ENCODE measurements at places on chromosomes 4 and X.

GRCh38 chr4:168699224-168699878, 202.5 kb downstream of the PALLD start:
- DNase-seq: no peak

DNA sequence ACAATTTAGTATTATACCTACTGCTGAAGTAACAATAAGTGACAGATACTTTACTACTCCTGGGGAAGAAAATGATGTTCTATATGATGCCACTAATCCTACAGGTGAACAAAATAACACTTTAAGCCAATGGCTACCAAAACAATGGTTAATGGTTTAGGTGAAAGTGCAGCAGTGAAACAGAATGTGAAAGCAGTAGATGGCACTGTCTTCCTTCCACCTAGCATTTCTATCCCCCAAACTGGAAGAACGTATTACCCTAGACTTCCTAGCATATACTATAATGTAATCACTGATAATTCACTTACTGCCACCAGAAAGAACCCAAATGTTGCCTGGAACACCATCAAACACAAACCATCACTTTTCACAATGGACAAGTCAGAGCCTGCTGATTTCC, 18.9 kb upstream of the CABS1 start:
- DNase-seq: no peak

DNA sequence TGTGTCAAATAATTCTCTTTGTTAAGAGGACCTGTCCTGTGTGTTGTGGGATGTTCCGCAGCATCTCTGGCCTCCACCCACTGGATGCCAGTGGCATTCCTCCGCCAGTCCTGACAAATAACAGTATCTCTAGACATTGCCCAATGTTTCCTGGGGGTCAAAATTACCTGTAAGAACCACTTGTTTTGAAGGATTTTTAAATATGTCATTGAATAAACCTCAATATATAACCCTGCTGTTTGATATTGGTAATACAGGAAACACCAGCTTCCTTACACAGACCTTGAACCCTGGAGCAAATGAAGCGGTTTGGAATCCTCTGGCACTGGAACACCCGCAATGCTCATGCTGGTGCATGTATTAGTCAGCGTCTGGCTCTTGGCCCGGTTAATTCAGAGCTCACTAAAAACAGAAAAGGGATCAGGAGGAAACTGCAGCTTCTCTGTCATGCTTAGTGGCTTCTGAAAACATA, 101.3 kb downstream of the TBL1X start:
- DNase-seq: peak; percentile 37

GRCh38 chrX:130097507-130098209, 12.6 kb downstream of the ELF4 start:
- no peak for DNase-seq

DNA sequence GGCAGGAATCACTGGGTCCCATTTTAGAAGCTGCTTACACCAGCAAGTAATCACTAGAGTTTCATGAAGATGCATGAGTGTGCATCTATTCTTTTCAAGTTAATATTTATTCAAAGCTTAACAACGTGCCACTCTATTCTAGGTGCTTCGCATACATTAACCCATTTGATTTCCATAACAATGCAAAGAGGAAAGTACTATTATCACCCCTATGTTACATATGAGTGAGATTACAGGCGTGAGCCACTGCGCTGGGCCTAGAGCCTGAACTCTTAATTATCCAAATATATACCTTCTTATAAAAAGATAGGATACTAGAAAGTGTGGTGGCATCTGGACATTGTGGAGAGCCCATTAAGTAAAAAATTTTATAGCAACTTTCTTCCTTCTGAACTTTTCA, 65.4 kb downstream of the CXCL13 start:
- no peak for DNase-seq

DNA sequence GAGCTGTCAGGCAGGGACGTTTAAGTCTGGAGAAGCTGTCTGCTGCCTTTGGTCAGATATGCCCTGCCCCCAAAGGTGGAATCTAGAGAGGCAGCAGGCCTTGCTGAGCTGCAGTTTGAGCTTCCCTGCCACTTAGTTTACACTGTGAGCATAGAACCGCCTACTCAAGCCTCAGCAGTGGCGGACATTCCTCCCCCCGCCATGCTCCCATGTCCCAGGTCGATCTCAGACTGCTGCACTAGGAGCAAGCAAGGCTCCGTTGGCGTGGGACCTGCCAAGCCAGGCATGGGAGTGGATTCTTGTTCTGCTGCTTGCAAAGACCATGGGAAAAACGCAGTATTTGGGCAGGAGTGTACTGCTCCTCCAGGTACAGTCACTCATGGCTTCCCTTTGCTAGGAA, 24.3 kb downstream of the PLK4 start:
- no peak for DNase-seq

DNA sequence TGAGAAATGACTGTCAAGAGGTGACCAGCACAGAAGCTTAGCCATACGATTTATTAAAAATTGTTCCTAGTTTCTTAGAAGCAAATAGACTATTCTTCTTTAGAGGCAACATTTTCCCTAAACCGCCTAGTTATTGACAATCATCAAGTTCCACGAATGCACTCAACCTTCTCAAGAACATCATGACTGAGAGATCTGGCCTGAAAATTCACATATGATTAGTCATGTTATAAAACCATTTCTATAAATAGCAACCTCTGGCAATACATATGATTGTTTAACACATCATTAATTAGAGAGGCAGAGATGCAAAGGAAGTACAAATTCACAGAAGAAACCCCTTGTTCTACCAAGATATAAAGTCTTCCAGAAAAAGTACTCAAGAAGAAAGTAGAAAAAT, 6.7 kb downstream of the NUP62CL start:
- no peak for DNase-seq

DNA sequence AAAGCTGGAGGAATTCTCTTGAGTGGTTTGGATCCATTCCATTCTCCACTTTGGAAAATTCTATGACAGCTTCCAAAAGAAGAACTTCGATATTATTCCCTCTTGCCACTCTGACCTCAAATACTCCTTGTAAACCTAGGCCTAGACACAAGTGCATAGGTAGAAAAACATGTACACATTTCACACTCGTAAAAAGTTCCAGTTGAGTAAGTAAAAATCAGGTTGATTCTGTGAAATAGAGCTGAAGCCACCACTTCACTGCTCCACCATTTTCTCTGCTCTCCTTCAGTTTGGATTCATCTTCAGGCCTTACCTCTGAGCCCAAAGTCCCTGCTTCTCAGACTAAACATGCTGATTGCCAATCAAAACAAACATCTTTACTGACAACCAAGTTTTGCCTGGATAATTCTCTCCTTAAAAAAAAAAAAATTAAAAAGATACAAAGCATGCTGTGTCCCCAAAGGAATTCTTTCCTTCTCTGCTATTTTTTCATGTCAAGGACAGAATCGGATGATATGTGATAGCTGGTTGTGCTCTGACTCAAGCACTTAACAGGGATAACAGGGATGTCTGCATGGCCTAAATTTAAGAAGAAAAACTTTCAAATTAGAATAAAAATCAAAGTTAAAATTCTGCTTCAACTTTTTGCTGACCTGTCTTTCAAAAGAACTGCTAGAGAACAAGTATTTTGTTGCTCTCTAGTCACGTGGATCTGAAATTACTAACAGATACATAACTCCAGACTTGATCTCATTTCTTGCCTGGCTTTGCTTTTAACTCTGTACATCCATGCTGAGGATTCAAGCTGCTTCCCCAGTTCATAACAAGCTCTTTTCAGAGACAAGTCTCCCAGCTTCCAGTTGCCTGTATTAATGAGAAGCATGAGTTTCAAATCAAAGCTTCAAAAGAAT, 420.9 kb upstream of the INTU start:
- DNase-seq: no peak

- no peak for DNase-seq
These were observed 56.0 kb upstream of the STPG2 start for GRCh38 chr4:98199247-98199646.

DNA sequence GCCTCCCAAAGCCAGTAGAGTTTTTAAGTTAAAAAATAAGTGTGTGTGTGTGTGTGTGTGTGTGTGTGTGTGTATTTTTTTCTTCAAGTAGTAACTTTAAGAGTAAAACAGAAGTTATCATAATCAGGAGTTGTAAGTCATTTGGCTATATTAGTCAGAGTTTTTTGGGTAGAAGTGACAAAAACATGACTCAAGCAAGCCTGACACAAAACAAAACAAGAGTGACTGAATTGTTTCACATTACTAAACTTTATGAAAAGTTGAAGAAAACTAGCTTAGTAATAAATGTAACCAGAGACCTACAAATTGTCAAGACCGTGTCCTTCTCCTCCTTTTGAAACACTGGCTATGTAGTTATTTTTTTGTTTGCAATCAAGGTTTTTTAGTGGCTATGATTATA, 738.0 kb upstream of the PITX2 start:
- DNase-seq: peak; percentile 22

GRCh38 chr4:173233857-173234256, 65.2 kb downstream of the GALNT7 start:
- no peak for DNase-seq

GRCh38 chr4:103012551-103012950, 7.0 kb downstream of the SLC9B1 start:
- DNase-seq: no peak

DNA sequence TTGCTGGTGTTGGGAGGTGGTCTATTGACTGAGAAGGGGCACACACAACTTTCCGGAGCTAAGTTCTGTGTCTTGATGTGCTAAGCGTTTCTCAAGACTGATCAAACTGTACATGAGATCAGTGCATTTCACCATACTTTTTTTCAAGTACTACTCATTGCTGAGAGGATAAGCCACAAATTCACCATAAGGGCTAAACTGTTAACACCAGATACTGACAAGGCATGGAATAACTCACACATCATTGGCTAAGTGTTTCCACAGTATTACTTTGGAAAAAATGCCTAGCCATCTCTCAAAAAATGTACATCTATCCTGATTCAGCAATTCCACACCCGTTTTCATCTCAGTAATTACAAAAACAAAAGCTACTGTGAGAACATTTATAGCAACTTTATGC, 13.0 kb downstream of the RBMX start:
- DNase-seq: peak; percentile 26

DNA sequence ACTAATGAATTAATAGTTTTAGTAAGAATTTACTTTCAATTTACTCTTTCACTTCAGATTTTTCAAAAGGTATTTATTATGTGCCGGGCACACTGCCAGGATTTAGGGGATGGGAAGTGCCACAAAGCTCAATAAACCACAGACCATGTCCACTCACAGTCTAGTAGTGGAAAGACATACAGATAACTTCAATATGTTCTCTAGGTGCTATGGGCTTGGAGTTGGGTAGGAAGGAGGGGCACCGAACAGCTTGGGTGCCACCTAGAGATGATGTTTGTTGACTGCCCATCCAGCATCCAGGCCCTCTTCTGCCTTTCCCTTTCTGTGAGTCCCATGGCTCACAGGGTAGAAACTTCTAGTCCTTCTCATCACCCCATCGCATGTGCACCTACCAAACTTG, 17.8 kb downstream of the MFAP3L start:
- DNase-seq: no peak

DNA sequence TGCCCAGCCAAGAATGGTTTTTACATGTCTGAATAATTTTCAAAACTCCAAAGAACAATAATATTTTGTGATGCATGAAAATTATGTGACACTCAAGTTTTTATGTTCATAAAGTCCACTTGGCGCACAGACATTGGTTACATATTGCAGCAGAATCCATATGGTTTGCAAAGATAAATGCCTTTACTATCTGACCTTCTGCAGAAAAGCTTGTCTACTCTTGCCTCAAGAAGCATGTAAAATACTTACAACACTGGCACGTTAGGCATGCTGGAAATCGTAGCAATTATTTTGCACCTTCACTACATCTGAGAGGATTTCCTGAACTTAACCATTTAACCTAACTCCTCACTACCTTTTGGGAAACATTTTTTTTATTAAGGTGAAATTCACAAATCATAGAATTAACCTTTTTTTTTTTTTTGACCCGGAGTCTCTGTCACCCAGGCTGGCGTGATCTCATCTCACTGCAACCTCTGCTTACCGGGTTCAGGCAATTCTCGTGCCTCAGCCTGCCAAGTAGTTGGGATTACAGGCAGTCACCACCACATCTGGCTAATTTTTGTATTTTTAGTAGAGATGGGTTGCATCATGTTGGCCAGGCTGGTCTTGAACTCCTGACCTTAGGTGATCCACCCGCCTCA, 3.5 kb upstream of the XG start:
- no peak for DNase-seq

- no peak for DNase-seq
These were observed 7.4 kb downstream of the UVSSA start for GRCh38 chr4:1354136-1354982.

- DNase-seq: peak; percentile 53
These were observed 694 bp downstream of the PDS5A start for GRCh38 chr4:39976945-39977488.

GRCh38 chr4:1873776-1874175, 2.6 kb downstream of the NSD2 start:
- DNase-seq: no peak

GRCh38 chr4:176406736-176407135, 87.0 kb downstream of the SPCS3 start:
- DNase-seq: no peak

DNA sequence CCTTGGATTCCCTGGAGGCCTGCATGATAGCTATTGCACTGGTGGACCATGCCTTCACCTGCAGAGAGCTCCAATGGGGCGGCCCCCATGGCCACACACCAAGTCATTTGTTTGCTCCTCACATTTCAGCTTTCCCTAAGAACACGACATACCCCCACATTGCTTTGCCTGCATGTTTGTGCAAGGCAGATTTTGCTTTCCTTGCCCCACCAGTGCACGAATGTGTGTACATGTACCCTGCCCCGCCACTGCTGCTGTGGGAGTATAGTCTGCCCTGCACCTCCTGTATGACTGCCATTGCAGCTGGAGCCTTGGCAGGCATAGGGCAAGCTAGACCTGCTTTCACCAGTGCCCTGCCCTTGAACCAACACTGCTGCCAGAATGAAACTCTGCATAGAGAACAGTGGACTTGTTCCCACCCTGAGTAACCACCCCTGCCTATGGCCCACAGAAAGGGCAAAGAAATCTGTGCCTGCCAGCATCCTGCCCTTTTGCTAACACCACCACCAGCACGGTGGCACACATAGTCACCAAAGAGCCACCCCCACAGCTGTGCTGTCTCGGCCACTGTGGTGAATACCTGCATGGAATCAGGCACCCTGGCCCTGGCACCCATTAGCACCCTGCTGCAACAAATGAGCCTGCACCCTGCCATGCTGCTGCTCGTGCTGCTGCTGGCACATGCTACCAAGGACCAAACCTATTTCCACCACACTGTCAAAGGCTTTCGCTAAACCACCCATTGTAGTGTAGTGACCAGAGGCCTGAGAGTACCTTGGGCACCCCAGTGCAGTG, 661.7 kb upstream of the FAM241A start:
- no peak for DNase-seq

GRCh38 chrX:103565197-103565596, 20.1 kb upstream of the TCEAL4 start:
- DNase-seq: no peak

- no peak for DNase-seq
These were observed 187.9 kb downstream of the EPHA5 start for GRCh38 chr4:65482410-65482809.

DNA sequence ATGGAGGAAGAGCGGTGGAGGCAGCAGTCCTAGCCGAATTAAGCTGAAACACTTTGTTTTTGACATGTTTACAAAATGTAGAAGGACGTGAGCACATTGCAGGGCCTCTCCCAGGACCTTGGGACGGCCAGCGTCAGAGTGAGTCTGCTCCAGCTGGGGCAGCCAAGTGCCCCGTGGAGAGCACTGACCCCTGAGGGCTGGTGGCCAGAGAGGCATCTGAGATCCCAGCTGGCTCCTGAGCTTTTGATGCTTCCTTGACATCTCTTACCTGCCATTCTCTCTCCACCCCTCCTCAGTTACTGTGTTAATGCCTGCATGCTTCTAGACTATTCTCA, 24.7 kb downstream of the NAT8L start:
- no peak for DNase-seq

- DNase-seq: peak; percentile 35
These were observed 1.1 kb downstream of the KLHL15 start for GRCh38 chrX:24025741-24026403.

Data from activated CD4-positive, alpha-beta T cell treated with anti-CD3 and anti-CD28 coated beads, Interleukin-10, Interleukin-2, amounts not matched to agents 100 ng/mL and 50 ng/mL, durations not matched to agents 16 hours and 8 hours (primary cell).